D721Med (cell line): ENCODE measurements at places on chromosomes 4 and X.

GRCh38 chr4:69066945-69067344 lies 29.3 kb upstream of the UGT2B7 start:
- no peak for DNase-seq

GRCh38 chr4:6217716-6218381 lies 17.5 kb upstream of the JAKMIP1 start:
- no peak for DNase-seq

DNA sequence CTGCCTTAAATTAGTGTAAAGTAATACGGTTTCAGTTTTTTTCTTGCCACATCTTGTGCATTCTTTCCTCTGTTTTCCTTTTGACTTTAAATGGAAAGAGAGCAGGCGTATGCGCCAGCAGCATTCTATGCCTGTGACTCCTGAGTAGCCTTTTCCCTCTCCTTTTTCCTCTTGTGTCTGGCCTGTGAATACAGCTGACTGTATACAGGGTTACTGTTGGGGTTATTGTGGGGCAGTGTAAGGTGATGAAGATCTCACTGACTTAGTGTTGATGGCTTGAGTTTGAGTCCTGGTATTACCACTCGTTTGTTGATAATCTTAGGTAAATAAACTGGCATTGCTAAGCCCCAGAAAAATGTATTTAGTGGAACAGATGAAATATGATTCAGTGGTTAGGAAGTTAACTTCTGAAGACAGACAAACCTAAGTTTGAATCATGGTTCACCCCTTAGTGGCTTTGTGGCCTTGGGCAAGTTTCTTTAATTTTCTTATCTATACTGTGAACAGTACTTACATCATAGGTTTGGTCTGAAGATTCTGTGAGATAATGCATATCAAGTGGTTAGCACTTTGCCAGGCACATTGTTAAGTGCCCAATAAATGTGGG lies 105.1 kb downstream of the FNIP2 start:
- no peak for DNase-seq

DNA sequence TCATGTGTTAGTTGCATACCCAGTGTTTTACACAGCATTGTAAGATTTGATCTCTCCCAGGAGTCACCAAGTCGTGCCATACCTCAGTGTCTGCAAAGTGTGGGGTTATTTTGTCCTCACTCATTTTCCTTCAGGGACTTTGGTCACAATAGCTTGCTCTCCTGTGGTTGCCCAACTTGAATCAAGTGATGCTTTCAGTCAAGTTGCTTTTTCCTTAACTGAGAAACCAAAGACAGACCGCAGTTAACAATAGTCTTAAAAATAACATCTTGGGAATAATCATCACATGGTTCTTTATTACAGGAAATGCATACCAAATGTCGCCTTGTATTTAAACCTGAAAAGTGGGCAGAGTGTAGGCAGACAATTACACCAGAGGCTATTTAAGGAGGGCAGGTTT lies 44.5 kb upstream of the NDP start:
- DNase-seq: no peak

DNA sequence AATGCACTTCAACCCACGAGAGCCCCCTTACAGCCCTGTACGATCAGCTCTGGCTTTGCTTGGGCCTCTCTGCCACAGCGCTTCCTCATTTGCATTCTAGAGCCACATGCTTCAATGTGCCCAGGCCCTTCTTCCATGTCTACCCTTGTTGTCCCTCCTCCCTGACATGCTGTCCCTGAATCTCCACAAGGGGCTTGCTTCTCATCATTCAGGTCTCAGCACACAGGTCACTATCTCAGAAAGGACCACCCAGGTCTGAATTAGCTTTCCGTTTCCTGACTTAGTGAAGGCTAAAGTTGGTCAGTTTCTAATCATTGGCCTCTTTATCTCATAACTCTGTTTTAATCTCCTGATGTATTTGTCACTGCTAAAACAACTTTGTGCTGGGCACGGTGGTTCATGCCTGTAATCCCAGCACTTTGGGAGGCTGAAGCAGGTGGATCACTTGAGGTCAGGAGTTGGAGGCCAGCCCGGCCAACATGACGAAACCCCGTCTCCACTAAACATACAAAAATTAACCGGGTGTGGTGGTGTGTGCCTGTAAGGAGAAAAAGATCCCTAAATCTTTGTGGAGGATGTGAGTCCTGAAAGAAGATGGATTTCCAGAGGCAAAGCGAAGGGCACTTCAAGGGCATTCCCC lies 17.9 kb upstream of the SLC34A2 start:
- DNase-seq: no peak

GRCh38 chr4:1360423-1361283 lies 13.6 kb downstream of the UVSSA start:
- DNase-seq: no peak

GRCh38 chr4:60134099-60134498 lies 1066.0 kb upstream of the ADGRL3 start:
- no peak for DNase-seq

GRCh38 chr4:7512428-7512827 lies 77.7 kb upstream of the PSAPL1 start:
- DNase-seq: no peak

- no peak for DNase-seq
These were observed 548.1 kb upstream of the INTU start for GRCh38 chr4:127084666-127085065.

GRCh38 chrX:105972690-105973386 lies 65.7 kb downstream of the SERPINA7 start:
- no peak for DNase-seq

DNA sequence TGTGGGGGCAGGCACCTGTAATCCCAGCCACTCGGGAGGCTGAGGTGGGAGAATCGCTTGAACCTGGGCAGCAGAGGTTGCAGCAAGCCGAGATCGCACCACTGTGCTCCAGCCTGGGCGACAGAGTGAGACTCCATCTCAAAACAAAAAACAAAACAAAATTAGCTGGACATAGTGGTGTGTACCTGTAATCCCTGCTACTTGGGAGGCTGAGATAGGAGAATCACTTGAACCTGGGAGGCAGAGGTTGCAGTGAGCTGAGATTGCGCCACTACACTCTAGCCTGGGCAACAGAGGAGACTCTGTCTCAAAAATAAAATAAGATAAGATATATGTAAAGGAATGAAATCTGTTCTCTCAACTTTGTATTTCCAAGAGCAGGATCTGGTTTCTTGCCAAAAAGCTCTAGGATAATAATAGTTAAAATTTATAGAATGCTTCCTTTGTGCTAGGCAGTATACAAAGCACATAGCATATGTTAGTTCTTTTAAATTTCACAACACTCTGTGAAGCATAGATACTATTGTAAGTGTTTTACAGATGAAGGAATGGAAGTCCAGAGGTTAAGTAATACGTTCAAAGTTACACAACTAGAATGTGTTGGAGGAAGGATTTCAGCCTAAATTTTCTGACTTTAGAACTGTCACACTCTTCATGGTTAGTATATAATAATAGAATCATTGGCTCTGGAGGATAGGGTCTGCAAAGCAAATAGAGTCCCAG lies 10.3 kb downstream of the MRPL1 start:
- DNase-seq: no peak

GRCh38 chr4:165443276-165443675 lies 64.5 kb downstream of the CPE start:
- no peak for DNase-seq

DNA sequence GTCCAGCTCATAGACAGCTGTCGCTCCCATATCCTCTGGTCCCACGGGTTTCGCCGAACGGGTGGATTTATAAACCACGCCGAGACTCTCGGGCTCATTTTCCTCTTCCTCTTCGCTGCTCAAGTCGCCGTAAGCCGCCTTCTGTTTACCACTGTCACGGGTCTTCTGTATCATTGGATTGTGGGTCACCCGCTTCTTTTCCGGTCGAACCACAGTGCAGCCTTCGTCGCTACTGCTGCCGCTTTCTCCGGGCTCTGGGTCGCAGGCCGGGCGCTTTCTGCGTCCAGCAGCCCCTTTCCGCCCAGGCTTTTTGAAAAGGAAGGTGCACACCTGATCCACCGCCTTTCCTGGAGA lies 311 bp downstream of the RNF113A start:
- DNase-seq: no peak

DNA sequence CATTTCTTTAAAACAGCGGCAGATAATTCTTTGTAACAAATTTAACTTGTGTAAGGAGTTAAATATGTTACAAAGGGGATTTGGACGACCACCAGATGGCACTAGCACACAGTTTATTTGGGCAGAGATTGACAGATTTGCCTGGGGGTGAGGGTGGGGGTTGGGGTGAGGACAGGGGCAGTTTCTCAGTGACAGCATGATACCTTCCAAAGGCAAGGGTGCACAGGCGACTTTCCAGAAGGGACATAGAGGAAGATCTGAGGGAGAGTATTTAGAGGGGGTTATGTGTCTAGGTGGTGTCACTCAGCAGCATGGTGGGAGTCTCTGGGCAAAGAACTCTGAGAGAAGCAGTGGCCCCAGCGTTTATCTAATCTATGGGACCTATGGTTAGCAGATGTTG lies 9.6 kb upstream of the TMA16 start:
- DNase-seq: no peak

DNA sequence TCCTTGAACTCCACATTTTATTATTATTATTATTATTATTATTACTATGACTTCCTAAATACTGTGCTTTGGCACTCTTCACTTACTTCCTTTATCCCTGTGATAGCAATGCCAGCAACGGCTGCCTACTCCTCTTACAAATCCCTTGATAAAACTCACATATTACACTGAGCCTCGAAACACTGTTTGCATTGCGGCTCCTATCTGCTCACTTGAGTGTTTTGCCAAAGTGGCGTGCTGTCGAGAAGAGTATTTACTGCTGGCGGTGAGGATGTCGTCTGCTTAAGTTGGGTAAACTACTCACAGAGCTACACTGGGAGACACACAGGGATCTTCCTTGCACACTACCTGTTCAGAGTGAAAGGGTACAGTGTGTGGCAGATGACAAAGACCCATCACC lies 143.4 kb upstream of the VCX3A start:
- DNase-seq: no peak

- DNase-seq: no peak
These were observed 679.9 kb upstream of the MAGEB2 start for GRCh38 chrX:29535212-29536162.

GRCh38 chr4:46886711-46887110 lies 22.3 kb downstream of the COX7B2 start:
- no peak for DNase-seq

- no peak for DNase-seq
These were observed 159.3 kb upstream of the LCORL start for GRCh38 chr4:18180892-18181291.

- no peak for DNase-seq
These were observed 18.9 kb downstream of the AFP start for GRCh38 chr4:73454920-73455319.

DNA sequence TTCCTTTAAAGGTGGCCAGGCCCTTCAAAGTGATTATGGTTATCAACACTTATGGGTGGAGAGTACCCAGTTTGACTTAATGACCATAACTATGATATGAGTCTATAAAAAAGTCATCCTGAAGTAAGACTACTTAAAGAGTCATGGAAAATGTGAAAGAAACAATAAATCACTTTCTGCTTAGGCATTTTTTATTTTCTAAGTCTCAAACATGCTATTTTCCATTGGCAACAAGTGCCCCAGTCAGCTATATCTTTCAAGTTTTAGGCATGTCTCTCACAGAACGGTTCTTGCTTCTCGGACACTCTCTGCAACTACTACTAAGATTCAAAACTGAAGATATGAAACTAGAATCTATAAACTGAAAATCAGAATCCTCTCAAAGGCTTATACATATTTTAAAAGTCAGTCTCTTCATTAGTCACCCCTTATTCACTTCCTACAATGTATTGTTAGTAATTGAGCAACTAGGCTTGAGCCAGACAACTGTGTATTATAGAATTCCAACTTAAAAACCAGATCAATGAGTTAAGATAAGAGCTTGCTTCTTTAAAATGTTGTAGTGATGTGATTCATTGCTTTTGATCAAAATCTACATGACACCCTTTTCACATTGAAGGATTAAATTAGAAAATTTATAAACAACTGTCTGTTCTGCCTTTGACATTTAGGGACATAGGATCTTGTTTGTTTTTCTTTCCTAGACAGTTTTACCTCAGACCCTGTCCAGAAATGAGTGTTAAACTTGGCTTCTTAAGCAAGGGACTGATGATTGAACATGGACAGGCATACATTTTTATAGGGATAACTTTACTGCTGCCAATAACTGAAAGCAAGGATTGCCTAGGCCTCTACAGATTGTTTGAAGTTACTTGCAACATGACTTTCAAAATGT lies 2.9 kb downstream of the ANTXR2 start:
- no peak for DNase-seq
